ENCODE measurements at places on chromosomes 1 and 21. TPM values are rescaled to one million over a fixed set of nuclear protein-coding genes. Genes with fewer than 3 reads are reported as not detected.
A peak's percentile ranks its signal among the peaks of the same experiment; 100 is the strongest.

DNA sequence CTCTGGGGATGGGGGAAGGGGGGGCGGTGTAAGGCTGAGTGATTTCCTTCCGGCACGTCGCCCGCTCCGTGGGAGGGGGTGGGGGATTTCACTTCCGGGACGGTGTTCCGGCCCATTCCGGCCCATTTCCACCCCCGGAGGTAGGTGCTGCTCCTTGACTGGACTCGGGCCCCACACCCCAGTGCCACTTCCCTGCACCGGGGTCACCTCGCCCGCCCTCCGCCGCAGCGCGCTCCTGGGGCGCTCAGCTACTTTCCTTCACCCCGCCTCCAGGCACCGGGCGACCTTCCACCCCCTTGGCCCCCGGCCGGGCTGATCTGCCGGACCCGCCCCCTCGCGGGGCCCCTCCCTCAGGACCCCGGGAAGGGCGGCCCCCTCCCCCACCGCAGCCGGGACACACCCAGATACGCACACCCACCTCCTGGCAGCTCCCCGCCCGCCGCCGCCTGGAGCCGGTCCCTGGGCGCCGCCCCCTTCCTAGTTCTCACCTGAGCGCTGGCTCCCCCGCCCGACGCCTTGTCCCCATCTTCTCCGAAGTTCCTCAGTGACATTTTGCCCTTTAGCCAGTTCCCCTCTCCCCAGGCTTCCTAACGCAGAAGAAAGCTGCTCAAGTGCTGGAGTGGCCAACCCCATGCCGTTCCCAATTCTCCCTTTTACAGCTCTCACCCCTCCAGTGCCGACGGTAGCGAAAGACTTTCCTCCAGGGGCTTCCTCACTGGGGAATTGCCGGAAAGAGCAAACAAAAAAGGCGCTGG, at the start of gene ZBTB37:
Gene ZBTB37, plus strand, starts transcription at position 115 of the 755 bp plus-strand sequence. CDS start 1,846 bp downstream, outside the sequence.
- DNase-seq = no peak
- H3K36me3 ChIP-seq = peaks cover 21% of the 10 kb centered on the region
- peak within 1 kb of the TSS; percentile 90 for H3K27ac ChIP-seq
- peak within 1 kb of the TSS; percentile 94 for H3K4me3 ChIP-seq
- no peaks in the 10 kb centered on the region for H3K27me3 ChIP-seq

DNA sequence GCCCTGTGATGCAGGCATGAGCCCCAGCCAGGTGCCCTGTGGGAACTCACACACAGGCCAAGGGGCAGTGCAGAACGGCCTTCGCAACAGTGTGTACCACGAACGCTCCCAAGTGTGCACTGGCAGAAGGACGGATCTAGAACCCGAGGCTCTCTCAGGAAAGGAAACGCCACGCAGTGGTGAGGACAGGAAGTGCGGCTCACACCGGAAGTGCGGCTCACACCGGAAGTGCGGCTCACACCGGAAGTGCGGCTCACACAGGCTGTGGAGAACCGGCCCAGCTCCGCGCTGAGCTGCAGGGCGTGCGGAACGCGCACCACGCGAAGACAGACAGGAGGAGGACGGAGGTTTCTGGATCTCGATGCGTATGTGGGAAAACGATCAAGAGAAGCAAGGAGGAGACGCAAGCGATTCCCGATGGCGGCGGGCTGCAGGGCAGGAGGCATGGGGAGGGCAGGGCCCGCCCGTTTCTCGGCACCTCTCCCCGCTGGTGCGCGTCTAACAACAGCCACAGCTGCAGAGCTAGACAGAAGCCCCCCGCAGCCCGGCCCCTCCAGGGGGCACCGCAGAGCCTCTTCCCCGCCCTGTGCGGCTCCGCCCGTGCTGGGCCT, 35.9 kb upstream of the TMEM52 start:
- peaks cover under 1% of the 10 kb centered on the region for H3K27me3 ChIP-seq
- no peak for DNase-seq
- no peak overlapping the region for H3K27ac ChIP-seq
- no peak overlapping the region for H3K4me3 ChIP-seq
- no peaks in the 10 kb centered on the region for H3K36me3 ChIP-seq
- no peaks in the 10 kb centered on the region for H3K4me1 ChIP-seq

DNA sequence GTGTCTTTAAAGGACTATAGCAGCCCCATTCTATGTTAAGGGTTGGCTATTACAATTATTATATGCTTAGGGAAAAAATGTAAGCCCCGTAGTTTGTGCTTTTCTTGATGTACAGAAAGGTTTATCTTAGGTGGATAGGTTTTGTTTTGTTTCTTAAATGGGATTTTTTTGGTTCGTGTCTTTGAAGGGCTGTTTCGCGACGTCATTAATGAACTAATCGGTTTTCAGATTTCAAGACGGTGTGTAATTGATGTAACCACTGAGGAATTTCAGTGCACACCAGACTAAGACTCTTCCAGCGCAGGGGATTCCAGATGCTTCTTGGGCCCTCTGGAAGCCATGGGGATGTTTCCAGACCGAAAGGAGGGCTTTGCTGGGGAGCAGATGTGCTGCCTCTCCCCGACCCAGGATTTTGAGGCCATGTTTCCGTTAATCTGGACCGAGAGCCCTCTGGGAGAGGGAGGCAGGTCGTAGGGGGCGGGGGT, 4.8 kb upstream of the SIM2 start:
- peak; percentile 36 for DNase-seq
- H3K27me3 ChIP-seq = peaks cover 94% of the 10 kb centered on the region
- no peak overlapping the region for H3K4me3 ChIP-seq
- H3K36me3 ChIP-seq = no peaks in the 10 kb centered on the region

- H3K4me3 ChIP-seq = peak overlapping the region; percentile 99
- peaks cover 5% of the 10 kb centered on the region for H3K4me1 ChIP-seq
- H3K27ac ChIP-seq = peak overlapping the region; percentile 80
- no peak for DNase-seq
- H3K36me3 ChIP-seq = peaks cover 17% of the 10 kb centered on the region
- no peaks in the 10 kb centered on the region for H3K27me3 ChIP-seq
Observed at GRCh38 chr1:173869021-173869359, 810 bp downstream of the ZBTB37 start.

DNA sequence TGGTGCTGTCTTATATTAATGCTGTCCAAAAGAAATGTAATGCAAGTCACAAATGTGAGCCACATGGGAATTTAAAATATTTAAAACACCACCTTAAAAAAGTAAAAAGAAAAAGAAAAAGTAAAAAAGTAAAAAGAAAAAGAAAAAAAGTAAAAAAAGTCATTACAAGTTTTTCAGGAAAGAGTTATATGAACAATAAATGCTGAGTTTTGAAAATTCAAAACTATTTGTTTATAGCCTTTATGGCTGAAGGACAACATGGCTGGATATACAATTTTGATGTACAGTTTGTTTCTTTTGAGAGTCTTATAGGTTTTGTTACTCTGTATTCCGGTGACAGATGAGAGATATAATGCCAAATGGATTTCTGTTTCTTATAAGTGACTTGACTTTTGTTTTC, 29.1 kb downstream of the GPR88 start:
- H3K4me3 ChIP-seq = no peak overlapping the region
- no peak overlapping the region for H3K27ac ChIP-seq
- H3K4me1 ChIP-seq = no peaks in the 10 kb centered on the region

DNA sequence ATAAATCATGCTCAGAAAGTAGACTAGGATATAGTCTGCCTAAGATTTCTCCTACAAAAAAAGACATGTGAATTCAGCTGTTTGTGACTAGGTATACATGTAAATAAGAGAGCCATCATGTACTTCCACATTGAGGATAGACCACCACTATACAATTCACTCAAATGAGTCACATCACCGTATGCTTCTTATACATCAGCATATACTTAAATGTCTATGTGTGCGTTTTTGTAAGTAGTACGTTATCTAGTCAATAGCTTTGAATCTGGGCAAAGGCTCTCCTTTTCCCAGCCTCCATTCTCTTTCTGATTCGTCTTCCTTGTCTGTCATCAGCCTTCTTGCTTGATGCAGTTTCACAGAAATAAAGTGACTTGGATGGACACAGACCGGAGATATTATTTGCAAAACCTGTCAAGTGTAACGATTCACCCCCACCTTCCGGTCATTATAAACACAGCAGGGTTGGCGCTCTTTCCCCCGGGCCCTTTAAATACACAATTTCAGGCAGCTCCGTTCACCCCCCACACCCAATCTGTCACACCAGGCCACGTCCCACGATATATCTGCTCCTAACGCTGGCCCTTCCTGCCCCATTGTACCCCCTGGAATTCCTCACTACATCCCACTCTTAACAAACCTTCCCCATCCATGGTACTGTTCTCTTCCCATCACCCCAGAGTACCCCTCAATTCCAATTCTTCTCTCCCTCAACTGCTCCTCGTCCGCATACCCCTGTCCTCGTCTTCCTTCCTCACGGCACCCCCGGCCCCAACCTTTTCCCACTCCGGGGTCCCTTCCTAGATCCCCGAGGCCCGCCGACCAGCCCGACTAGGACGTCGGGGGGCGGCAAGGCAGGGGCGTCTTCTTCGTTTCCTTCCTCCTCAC, 636 bp downstream of the VAMP4 start:
- H3K36me3 ChIP-seq = no peaks in the 10 kb centered on the region
- DNase-seq = peak; percentile 31
- H3K4me1 ChIP-seq = peaks cover 16% of the 10 kb centered on the region
- H3K27me3 ChIP-seq = no peaks in the 10 kb centered on the region
- H3K4me3 ChIP-seq = peak overlapping the region; percentile 74

DNA sequence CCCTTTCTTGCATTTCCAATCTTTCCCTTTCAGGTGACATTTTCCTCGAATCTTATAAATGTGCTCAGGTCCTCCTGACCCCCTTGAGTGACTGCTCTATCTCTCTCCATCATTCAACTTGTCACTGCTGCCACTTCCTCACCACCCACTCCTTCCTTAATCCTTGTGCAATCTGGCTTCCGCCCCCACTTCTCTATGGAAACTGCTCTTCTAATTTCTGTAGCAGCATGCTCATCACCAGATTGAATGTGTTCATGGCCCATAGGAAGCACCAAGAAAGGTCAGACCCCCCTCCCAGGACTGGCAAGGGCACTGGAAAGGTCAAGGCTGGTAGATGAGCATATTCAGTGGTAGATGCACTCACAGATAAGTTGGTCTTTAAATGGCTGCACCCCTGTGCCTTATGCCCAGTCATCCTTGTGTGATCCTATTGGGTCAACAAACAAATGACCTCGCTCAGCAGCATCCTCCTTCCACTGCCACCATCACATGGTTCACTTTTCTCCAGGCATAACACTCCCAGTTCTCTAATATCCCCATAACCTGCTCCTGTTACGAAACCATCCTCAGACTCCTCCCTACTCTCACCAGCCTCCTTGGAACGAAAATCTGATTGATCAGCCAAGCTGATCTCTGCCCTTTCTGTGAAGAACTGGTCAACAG, 288.5 kb upstream of the POU3F1 start:
- no peaks in the 10 kb centered on the region for H3K36me3 ChIP-seq
- no peak overlapping the region for H3K27ac ChIP-seq
- H3K27me3 ChIP-seq = no peaks in the 10 kb centered on the region
- no peak for DNase-seq
- no peak overlapping the region for H3K4me3 ChIP-seq
- H3K4me1 ChIP-seq = no peaks in the 10 kb centered on the region

Gene SAMD13
- 1.3 TPM for total RNA-seq

GRCh38 chr1:160366731-160367515, at the start of gene NHLH1:
TSS of gene NHLH1 (plus strand) at chr1:160367071. CDS start at chr1:160370732, 3,661 bp downstream.
- no peak for DNase-seq
- no peaks in the 10 kb centered on the region for H3K27me3 ChIP-seq
- H3K27ac ChIP-seq = no peak within 1 kb of the TSS
- no peaks in the 10 kb centered on the region for H3K4me1 ChIP-seq

- no peak for DNase-seq
- H3K4me1 ChIP-seq = no peaks in the 10 kb centered on the region
- H3K27ac ChIP-seq = no peak overlapping the region
- no peaks in the 10 kb centered on the region for H3K27me3 ChIP-seq
- H3K4me3 ChIP-seq = no peak overlapping the region
Observed at GRCh38 chr1:180397175-180397574, 105.2 kb downstream of the ACBD6 start.

Gene C8B
- not detected for total RNA-seq
